Stimulated activated CD8-positive, alpha-beta memory T cell treated with anti-CD3 and anti-CD28 coated beads, Interleukin-4, amount 100 ng/mL, for 4 hours (primary cell): ENCODE measurements at places on chromosomes 1 and 21.

DNA sequence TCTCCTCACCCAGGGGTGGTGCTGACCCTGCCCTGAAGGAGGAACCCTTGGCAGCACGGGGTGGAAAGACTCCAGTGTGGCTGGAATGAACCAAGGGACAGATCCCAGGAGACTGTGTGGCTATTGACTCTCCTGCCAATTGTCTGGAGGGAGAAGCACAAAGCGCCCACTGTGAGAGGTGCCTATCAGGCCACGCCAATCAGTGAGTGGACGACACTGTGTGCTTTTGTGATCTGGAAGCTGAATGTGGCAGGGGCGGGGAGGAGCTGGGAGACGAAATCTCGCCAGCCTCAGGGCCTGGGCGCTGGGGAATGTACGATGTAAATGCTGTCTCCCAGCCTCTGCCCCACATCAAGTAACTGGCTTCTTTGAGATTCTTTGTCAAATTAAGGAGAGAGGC is 167.1 kb downstream of the ZBTB18 start:
- DNase-seq: no peak

GRCh38 chr1:21706151-21706835 is 37.1 kb upstream of the RAP1GAP start:
- DNase-seq: no peak

DNA sequence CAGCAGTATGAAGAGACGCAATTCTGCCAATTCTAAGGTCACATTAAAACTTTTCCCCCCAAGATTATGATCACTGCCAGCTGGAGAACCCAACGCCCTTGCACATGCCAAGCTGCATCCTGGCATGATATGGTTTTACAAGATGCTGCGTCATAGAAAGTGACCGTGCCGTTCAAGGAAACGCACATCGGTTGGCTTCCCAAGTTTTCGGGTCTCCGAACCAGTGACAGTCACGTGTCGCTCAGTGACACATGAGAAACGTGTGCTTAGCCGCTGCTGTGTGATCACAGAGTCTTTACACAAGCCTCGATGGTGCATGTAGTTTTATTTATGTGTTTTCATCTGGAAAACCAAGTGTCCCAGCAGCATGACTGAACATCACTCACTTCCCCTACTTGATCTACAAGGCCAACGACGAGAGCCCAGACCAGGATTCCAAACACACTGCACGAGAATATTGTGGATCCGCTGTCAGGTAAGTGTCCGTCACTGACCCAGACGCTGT is 7.4 kb downstream of the SMIM1 start:
- DNase-seq: no peak

- no peak for DNase-seq
These were observed 167.2 kb downstream of the RUNX1 start for GRCh38 chr21:34881839-34882371.

DNA sequence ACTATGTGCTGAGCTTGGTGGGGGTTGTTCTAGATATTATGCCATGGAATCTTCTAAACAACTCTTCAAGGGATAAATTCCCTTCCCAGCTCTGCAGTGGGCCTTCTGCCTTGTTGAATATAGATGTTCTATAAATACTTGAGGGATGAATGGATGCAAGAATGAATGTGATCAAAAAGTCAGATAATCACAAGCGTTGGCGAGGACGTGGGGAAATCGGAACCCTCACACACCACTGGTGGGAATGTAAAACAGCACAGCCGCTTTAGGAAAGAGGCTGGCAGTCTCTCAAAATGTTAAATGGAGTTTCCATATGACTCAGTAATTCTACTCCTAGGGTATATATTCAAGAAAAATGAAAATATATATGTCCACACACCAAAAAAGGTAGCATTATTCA is 19.0 kb downstream of the SDC3 start:
- DNase-seq: no peak

DNA sequence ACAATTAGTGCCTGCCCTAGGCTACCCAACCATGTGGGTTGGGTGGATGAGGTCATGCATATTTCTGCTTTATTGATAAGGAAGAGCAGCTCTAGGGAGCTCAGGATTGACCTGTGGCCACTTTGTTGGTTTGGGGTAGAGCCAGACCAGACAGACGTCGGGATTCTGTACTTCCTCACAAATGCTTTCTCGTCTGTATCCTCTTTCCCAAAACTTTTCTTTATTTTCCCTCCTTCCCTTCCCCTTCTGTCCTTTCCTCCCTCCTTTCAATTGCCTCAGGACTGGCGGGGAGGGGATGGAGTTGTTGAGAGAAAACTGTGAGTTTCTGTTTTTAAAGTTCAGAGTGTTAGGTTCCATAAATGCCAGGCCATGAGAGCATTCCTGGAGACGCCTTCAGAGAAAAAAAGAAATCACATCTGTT is 68.0 kb downstream of the UCK2 start:
- no peak for DNase-seq

DNA sequence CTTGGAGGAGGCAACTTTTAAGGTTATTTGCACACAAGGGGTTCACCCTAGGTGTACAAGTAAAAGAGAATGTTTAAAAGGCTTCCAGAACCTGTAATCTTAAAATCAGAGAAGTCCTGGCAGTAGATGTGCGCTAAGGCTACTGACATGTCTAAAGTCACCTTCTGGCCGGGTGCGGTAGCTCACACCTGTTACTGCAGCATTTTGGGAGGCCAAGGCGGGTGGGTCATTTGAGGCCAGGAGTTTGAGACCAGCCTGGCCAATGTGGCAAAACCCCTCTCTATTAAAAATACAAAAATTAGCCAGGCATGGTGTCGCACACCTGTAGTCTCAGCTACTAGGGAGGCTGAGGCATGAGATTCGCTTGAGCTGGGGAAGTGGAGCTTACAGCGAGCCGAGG is 20.3 kb upstream of the DEGS1 start:
- DNase-seq: no peak

DNA sequence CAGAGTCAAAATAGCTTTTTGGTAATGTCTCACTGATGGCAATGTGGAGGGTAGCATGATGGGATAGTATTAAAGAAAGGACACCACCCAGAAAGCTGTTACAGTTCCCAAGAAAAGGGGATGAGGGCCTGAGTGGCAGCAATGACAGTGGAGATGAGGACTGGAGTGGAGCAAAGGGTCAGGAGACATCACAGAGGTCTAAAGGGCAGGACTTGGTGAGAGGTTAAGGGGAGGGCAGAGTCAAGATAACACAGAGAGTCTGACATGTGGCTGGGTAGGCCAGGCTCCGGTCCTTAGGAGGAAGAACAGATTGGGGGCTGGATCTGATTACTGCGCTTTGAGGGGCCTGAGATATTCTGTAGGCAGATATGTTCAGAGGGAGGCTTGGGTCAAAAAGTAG is 19.3 kb downstream of the ELF3 start:
- no peak for DNase-seq

DNA sequence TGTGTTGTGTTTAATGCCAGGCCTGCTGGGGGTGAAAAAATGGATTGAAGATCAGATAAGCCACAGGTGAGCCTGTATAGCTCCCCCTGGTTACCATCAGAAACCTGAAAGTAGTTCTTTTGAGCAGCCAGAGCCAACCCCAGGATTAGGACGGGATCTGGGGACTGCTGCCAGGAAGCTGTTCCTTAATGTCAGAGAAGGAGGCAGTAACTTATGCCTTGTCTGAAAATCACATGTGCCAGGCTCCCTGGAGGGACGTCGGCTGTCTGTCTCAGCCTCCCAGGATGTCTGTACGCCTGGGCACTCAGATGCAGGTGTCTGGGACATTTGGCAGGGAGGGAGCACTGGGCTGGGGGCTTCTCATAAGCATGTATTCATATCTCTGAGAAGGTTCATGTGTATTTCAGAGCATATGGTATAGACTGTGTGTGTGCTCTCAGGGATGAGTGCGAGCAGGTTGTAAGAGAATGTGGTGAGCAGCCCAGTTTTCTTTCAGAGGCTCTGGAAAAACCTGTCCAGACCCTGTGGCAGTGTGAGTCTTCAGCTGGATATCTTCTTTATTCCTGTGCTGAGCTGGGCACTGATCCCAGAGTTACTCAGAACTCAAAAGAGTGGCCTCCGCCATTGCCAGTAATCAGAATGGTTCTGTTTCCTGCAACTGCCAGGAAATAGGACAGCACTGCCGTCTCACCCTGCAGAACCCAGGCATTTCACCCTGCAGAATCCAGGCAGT is 2.8 kb downstream of the FAM43B start:
- DNase-seq: no peak

GRCh38 chr1:169869426-169869825 is 24.3 kb downstream of the SCYL3 start:
- no peak for DNase-seq

DNA sequence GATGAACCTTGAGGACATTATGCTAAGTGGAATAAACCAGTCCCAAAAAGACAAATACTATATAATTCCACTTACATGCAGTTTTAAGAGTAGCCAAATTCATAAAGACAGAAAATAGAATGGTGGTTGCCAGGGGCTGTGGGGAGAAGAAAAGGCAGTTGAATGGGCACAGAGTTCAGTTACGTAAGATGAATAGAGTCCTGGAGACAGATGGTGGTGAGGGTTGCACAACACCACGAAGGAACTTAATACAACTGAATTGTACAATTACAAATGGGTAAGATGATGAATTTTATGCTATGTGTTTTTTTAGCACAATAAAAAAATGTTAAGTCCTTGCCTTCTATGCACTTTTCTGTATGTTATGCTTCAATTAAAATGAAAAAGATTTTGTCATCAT is 66.6 kb downstream of the CD34 start:
- DNase-seq: no peak

DNA sequence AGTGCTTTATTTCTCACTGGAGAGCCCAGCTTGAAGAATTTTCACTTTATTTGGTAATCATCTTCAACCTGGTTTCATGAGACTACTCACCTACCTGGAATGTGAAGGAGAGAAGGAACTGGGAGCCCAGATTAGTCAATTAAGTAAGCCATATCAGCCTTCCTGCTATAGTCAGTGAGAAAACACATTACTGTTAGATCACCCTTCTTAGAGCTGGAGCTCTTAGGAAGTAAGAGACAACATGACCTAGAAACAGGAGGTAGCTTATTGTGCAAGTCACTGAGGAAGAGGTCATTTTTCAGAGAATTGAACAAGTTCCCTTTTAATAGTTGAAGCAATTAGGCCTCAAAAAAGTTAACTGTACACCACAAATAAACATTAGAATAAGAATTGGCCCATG is 49.2 kb upstream of the TEKT2 start:
- no peak for DNase-seq

DNA sequence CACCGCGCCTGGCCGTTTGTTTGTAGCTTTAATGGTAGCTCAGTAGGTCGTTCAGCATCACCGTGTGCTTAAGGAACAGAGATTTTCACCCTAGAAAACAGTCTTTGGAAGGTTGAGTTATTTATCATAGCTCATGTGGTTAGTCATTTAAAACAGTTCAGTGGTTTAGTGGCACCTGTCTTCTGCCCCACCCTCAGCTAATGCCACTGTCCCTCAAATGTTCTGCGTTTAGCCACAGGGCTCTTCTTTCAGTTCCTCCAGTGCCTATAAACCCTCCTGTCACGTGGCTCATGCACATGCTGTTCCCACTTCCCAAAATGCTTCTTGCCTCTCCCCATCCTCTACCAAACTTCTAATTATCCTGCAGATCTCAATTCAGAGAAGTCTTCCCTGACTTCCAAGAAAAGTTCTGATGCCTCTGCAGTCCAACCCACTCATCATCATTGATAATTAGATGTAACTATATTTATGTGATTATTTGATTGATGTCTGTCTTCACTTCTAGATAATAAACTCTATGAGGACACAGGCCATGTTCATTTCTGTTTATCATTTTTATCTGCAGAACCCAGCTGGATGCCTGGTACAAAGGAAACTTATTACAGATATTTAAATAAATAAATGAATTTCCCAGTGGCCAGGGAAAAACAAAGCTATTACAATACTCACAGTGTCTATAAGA is 14.4 kb upstream of the DIPK1A start:
- no peak for DNase-seq

GRCh38 chr1:90155721-90156487 is 161.0 kb downstream of the ZNF326 start:
- no peak for DNase-seq

- DNase-seq: peak; percentile 33
These were observed 73.4 kb downstream of the PIK3CD start for GRCh38 chr1:9724706-9725476.
